ENCODE measurements at places on chromosomes 7 and 10. TPM values are rescaled to one million over a fixed set of nuclear protein-coding genes. Genes with fewer than 3 reads are reported as not detected.

- DNase-seq, result no peak
These were observed 16.0 kb downstream of the HDAC9 start for GRCh38 chr7:18511351-18512140.

DNA sequence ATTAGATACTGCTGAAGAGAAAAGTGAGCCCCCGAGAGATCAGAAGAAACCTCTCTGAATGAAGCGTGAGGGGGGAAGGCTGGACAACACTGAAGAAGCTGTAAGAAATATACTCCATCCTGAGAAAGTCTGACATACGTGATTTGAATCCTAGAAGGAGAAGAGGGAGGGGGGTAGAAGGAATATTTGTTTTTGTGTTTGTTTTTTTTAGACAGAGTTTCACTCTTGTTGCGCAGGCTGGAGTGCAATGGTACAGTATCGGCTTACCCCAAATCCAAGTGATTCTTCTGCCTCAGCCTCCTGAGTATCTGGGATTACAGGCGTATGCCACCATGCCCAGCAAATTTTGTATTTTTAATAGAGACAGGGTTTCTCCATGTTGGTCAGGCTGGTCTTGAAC, 52.6 kb downstream of the GALNT11 start:
- no peak for DNase-seq

DNA sequence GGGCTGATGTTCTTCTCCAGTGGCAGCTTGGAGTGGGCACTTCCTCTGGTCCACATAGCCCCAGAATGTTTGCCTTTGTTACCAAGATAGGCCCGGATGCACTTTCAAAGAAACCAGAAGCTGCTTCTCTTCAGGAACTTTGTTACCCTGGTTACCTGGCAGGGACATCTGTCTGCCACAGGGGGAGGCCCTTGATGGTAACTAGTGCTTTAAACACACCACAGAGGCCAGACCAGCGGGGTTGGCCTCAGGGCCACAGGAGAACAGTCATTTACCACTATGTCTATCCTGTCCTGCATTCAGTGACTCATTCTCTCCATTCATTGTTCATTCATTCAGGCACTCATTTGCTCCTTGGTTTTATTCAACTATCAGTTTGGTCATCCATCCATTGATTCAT, 11.9 kb upstream of the PLEKHA1 start:
- DNase-seq, result no peak

DNA sequence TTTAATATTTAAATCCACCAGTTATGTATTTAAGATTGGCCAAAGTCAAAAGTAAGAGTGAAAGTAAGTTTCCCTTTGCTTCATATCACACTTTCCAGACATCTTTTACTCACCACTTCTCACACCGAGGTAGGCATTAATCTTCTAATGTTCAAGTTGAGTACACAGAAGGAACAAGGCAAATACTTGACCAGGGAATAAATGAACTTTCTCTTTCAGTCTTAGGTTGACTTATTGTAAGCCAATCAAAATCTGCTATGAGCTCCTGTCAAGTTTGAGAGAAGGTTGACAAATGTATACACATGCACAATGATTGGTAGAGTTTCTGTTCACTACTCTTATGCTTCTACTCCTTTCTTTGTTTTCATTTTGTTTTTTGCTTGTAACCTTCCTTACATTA, 842.5 kb downstream of the REEP3 start:
- DNase-seq, result no peak

DNA sequence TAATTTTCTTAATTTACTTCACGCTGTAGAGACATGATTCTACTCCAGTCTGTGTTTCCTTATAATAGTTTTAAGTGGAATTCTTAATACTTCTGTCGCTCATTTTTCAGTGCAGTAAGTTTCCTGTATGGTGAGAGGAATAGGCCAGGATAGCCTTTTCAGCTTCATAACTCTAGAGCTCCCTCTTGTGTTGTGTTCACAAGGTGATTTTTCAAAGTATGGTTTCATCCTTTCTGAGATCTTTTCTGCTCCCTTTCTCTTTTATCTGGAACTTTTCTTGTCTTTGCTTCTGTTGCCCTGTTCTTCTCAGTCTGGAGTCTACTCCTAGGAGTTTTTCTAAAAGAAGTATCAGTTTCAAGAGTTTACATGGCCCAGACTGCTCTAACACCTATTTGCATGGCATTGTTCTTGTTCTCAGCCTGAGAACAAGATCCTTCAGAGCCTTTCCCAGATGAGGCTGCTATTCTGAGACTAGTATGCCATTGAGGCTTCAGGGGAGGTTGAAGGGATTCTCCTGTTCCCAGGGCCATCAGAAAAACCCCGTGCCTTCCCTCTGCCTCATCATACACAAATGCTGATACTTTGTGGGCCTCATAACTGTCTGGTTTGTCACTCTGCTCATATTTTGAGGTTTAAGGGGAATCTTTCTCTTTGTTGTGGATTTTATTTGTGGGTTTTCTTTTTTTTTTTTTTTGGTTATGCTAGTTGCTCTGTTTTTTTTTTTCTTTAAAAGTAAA, 21.8 kb downstream of the NET1 start:
- DNase-seq, result no peak

DNA sequence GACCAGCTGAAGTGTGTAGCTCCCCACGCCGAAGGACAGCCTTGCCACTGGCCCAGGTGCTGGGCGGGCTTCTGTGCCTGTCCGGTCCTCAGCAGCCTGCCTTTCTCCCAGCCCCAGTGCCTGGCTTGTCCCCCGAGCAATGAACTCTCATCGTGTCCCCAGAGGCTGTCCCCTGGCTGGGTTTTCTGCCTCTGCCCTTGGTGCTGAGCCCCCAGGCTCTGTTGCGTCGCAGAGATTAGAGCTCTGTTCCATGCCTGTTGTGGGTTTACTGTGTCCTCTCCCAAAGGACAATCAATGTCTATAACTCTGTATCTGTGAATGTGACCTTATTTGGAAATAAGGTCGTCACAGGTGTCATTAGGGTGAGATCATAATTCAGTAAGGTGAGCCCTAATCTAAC, 226.1 kb upstream of the SHH start:
- no peak for DNase-seq

GRCh38 chr7:121331574-121331973, 2.8 kb downstream of the WNT16 start:
- no peak for DNase-seq

DNA sequence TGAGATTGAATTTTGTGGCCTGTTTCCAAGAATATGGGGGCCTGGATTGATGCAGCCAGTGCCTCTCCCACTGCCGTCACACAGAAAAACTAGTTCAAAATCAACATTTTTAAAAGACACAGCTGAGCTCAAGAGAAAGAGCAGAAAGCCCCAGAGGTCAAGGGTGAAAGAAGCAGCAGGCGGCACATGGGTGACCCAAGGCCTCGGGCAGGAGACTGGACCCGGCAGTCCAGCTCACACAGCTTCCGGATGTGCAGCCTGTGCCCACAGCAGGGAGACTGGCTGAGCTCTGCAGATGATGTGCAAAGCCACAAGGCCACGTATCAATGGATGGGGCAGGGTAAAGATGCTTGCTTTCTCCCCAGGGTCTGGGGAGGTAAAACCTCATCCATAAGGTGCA, 50.4 kb upstream of the RNF32 start:
- DNase-seq, result no peak

- no peak for DNase-seq
These were observed 37.3 kb downstream of the VIPR2 start for GRCh38 chr7:159107161-159107892.

GRCh38 chr10:88702848-88703597, 3.0 kb upstream of the LIPK start:
- peak; percentile 39 for DNase-seq

DNA sequence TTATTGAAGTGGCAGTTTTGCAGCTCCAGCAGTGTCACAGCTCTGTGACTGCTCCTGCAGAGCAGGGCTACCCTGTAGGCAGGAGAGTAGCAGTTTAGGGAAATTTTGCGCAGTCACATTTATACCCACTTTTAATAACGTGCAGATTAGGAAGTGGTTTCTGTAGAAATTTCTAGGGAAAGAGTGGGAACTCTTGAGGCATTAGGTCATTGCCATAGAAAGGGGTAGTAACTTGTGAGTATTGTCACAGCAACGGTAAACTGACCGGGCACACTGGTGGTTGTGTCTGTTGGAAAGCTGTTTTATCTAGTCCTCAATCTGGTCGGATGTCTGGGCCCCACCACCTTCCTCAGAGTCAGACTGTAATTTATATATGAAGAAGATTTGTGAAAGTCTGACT, 51.9 kb downstream of the CDC14C start:
- no peak for DNase-seq

DNA sequence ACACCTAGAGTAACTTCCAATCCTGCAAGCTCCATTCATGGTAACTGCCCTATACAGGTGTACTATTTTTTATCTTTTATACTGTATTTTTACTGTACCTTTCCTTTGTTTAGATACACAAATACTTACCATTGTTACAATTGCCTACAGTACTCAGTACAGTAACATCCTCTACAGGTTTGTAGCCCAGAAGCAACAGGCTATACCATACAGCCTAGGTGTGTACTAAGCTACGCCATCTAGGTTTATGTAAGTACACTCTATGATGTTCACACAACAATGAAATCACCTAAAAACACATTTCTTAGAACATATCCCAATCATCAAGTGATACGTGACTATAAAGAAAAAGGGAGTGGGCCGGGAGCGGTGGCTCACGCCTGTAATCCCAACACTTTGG, 53.1 kb upstream of the SLIT1 start:
- no peak for DNase-seq

DNA sequence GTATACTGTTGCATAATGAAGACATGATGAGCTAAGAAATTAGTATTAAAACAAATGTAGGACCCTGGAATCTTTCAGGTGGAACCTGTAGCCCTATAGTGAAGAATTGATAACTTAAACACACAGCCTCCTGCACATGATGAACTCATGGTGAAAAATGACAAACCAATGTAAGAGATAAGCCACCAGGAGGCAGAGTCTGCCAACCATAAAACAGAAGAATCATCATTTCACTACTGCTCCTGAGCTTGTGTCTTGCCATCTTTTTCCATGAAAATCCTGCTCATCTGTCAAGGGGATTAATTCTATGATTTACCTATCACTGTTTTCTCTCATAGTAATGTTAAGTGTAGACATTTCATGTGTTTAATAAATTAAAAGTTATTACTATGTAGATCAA, 363.9 kb downstream of the MALRD1 start:
- no peak for DNase-seq

GRCh38 chr10:34348021-34348420, 467.1 kb downstream of the PARD3 start:
- DNase-seq, result no peak

- DNase-seq, result no peak
These were observed 371.6 kb downstream of the SH2D4B start for GRCh38 chr10:80909254-80909653.

DNA sequence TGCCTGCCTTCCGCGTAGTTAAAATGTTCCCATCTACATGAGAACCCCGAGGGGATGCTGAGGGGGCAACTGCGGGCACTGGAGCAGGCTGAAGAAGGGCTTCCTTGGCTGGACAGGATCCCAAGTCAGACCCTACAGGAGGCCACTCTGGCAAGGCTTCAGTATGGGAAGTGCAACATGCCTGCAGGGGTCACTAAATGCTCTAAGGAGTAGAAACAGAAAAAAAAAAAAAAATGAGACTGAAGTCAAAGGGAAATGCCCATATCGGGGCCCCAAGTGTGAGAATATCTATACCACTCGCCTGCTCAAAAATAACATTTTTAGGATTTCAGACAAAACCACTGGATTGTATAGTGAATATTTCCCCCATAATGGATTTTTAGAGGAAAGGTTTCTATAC, 33.5 kb downstream of the FAM204A start:
- DNase-seq, result peak; percentile 18

- no peak for DNase-seq
These were observed 147.9 kb downstream of the PLXNA4 start for GRCh38 chr7:132428247-132428919.

GRCh38 chr7:19991936-19992335, 218.5 kb upstream of the TMEM196 start:
- DNase-seq, result no peak

GRCh38 chr7:39616138-39616537, 7.2 kb upstream of the RALA start:
- DNase-seq, result no peak

DNA sequence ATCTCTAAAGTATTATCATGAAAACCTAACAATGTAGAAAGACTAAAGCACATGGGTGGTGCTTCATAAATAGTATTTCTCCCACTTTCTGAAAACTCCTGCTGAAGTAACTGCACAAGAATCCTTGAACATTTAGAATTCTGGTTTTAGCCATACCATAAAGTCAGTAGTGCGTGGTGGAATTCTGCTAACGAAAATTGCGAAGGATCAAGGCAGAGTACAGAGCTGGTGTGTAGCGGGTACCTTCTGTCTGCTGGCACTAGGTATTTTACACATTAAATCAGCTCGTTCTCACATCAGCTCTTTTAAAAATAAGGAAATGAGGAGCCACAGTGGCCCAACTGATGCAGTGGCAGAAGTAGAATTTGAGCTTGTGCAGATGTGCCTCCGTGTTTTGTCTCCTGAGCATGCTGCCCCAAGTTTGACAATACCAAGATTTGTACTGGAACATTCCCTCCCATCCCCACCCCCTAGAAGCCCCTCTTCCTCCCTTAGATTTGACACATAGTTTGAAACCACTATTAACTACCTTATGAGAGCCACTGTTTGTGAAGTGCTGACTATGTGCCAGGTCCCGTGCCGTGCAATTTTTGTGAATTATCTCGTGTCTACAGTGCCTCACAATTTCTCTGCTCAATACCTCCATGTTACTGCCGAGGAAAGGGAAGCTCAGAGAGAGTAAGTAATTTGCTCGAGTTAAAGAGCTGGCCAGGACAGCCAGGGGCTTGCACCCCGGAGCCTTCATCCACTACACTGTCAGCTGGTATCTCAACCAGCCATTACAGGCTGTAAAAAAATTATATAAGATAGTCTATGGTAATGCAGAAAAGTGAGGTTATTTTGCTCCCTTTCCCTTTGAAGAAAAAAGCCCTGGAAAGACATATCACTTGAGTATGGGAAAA, 66.9 kb downstream of the EGFR start:
- DNase-seq, result no peak

GRCh38 chr7:101216001-101216859, 1.2 kb downstream of the PLOD3 start:
- DNase-seq, result no peak

DNA sequence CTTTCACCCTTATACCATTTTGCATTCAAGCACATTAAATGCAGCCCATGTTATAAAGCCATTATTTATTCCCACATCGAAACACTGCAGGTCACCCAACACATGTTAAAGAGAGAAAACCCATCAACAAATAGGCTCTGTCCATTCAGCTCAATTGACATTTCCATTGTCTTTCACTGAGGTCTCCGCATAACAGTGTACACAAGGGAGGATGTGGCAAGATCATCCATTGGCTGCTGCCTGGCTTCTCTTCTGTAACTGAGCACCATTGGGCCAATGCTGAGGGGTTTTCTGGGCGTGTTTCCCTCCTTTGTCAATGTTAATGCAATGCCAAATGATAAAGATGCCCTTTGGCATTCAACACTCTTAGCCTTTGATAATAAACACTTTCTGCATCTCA, 278.1 kb upstream of the SP4 start:
- DNase-seq, result no peak

GRCh38 chr7:46586406-46586805, 665.3 kb upstream of the IGFBP3 start:
- DNase-seq, result no peak

Gene TMEM236
- total RNA-seq, result 0.04 TPM

Gene MLXIPL
- total RNA-seq, result 23.8 TPM

Gene PSMA2
- total RNA-seq, result 219 TPM

Gene NRCAM
- total RNA-seq, result 2.9 TPM

Gene SPACDR
- 0.39 TPM for total RNA-seq

Gene APBB1IP
- 0.16 TPM for total RNA-seq

Gene SPOCK2
- total RNA-seq, result 4.7 TPM

Gene PGAM2
- total RNA-seq, result 2.4 TPM

Gene GPR15LG
- not detected for total RNA-seq

Gene PAX4
- total RNA-seq, result not detected

Gene ENTPD1
- total RNA-seq, result 2.3 TPM

Gene CASP7
- total RNA-seq, result 4.7 TPM

Gene DOCK1
- 55.8 TPM for total RNA-seq

Measured in WTC11 (cell line).